ENCODE measurements at places on chromosomes 1 and 21.

DNA sequence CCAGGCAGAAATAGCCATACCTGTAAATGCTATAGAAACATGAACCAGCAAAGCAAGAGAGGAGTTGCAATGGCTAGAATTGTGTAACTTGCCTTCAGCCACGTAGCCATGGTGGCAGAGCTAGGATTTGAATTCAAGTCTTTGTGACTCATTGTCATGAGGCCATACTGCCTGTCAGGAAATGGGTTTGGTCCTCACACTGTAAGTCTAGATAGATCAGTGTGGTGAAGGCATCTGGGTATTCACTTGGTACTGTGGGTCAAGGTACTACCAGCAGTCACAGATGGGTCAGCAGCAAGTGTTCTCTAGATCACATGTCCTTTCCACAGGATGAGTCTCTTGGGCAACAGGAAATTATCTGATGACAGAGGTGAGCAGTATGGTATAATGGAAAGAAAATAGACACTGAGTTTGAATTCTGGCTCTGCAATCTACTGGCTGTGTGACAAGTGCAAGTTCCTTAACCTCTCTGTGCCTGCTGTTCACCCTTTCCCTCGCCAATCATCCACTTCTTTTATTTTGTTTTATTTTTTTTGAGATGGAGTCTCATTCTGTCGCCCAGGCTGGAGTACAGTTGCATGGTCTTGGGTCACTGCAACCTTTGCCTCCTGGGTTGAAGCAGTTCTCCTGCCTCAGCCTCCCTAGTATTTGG lies 36.9 kb downstream of the FGGY start:
- DNase-seq, result no peak

DNA sequence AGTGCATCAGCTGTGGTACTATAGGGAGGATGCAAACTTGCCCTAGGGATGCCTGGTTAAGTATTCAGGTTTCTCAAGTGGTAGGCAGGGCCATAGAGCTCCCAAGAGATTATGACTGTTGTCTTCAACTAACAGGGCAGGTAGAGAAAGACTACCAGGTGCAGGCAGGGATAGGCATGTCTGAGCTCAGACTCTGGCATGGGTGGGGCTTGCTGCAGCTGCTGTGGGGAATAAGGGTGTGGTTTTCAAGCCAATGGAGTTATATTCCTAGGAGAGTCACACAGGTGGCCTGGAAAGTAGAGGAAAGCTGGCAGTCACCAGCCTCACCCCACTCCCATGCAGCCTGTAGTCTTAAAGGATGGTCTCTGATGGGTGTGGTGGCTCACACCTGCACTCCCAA lies 673.4 kb upstream of the ADGRL4 start:
- no peak for DNase-seq

- DNase-seq, result no peak
These were observed 1.0 kb upstream of the DIRAS3 start for GRCh38 chr1:68051475-68051874.

DNA sequence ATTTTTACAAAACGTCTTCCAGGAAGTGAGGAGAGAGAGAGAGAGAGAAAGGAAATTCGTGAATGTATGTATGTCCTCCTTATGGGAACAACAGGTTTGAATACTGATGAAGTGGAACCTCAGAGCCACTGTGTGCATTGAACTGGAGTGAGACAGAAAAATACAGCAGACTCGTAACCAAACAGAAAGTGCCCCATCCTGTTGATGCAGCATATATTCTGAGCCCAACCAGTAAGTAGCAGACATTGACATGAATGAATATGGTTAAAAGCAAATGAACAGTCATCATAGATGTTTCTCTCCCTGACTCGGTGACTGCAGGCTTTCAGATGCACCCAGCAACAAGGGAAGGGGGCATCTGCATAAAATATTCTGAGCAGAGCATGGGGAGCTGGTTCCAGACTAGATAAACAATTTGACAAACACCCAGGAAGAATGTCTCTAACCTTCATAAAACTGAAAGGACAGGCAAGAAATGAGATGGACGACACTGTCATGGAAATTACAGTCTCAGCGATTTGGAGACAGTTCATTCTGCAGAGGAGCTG lies 471.0 kb upstream of the PBX1 start:
- DNase-seq, result no peak

DNA sequence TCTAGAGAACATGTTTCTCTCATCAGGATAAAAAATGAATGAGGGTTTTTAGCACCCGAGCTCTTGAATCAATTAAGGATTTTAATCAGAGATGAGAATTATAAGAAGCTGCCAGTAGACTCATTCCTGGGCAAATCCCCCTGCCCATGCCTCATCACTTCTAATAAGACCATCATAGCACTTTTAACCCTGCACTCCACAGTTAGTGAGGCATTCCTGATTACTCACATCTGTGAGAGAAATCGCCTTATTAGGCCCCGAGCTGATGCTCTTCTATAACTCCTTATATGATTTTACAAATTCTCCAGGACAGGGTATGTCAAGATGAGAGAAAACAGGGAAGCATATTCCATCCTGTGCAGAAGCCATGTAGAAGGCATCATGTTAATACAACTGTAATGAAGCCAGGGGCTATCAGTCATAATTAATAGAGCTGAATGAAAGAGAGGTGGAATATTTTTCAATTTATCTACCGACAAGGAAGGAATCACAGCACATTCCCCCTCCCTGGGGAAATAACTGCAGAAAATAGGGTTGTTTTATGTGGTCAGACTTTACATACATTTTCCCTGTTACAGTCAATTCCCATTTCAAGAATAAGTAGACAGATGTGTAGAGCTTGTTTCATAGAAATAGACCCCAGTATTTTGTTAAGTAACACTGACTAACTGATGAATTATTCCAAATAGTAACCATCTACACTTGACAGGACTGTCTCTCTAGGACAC lies 272.7 kb downstream of the HHIPL2 start:
- no peak for DNase-seq
